ENCODE measurements at places on chromosomes 7 and 10.

- peak; percentile 55 for DNase-seq
These were observed 34.8 kb upstream of the SEPHS1 start for GRCh38 chr10:13382703-13383398.

DNA sequence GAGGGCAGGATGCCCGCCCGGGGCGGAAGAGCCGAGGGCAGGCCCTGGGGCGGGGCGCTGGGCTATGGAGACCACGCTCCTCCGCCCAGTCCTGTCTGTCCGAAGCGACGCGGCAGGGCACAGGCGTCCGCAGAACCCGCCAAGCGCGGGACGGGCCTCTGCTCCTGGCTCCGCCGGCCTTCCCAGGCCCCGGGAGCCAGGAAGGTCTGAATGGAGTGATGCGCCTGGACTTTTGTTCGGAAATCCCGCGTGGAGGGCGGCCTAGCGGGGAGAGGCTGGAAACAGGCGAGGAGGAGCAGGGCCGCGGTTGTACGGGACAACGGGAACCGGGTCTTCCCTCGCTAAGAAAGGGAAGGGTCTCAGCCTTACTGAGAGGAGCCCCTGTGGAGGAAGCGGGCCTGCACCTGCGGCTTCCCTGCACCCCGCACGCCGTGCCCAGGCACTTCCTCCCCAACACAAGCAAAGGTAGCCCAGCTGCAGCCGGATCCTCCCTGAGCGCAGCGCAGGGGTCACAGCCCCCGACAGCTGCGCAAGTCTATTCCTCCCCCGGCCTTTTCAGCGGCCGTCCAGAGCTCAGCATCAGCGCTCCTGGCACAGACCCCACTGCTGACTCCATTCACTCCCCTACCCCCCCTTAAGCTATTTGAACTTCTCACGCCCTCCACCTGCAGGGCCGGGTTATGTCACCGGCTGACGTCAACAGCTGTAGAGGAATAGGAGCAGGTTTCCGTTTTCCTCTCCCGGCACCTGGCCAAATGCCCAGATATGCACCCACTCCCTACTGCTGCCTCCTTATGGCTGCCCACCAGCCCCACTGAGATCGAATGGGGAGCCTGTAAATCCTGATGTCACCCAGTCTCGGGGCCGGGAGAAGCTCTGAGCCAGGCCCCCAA lies 143.2 kb upstream of the RET start:
- peak; percentile 44 for DNase-seq

- DNase-seq, result no peak
These were observed 982.8 kb upstream of the SORCS1 start for GRCh38 chr10:108147346-108147745.

DNA sequence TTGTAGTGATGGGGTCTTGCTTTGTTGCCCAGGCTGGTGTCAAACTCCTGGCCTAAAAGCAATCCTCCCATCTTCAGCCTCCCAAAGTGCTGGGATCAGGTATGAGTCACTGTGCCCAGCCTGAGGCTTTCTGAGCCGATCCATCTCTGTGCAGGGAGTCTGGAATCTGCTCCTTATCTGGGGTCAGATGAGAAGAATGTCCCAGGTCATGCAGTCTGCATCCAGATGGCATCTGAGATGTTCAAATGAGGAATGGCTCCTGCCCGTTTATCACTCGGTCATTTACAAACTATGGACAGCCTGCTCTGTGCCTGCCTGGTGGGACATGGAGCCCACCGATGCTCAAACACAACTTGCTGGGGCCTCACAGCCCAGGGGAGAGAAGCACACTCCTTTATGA lies 11.1 kb upstream of the SLC18A3 start:
- DNase-seq, result no peak

GRCh38 chr10:30151581-30152389 lies 92.4 kb upstream of the JCAD start:
- DNase-seq, result peak; percentile 49

- DNase-seq, result no peak
These were observed 48.1 kb upstream of the ZPBP start for GRCh38 chr7:50141131-50141530.

Measured in hepatocyte (in vitro differentiated cells).